Caki2 (cell line): ENCODE measurements at places on chromosomes 6 and 20. TPM values are rescaled to one million over a fixed set of nuclear protein-coding genes. Genes with fewer than 3 reads are reported as not detected.

GRCh38 chr6:133548423-133549159 is 307.4 kb downstream of the EYA4 start:
- DNase-seq = peak; percentile 37

- no peak for DNase-seq
These were observed at the start of gene NRN1 for GRCh38 chr6:6006428-6007365. Gene NRN1 (minus strand): TSS chr6:6006925. CDS start chr6:6006749, 176 bp downstream.

DNA sequence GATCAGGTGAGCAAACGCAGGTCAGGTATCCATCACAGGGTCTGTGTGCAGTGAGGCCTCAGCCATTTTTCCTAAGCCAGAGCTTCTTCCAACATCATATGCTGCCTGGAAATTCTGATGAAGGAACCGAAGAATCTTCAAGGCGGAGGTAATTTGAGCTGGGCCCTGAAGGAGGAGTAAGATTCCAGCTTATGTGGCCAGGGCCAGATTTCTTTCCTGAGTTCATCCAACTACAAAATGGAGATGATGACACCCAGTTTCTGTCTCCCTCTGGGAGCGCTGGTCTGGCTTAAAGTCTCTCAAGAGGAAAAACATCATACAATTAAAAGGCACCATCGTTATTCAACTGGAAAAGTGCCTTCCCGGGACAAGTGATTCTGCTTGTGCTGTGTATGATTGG is 6.9 kb upstream of the MANBAL start:
- peak; percentile 44 for DNase-seq

- no peak for DNase-seq
These were observed 36.0 kb upstream of the SNX9 start for GRCh38 chr6:157787080-157787479.

DNA sequence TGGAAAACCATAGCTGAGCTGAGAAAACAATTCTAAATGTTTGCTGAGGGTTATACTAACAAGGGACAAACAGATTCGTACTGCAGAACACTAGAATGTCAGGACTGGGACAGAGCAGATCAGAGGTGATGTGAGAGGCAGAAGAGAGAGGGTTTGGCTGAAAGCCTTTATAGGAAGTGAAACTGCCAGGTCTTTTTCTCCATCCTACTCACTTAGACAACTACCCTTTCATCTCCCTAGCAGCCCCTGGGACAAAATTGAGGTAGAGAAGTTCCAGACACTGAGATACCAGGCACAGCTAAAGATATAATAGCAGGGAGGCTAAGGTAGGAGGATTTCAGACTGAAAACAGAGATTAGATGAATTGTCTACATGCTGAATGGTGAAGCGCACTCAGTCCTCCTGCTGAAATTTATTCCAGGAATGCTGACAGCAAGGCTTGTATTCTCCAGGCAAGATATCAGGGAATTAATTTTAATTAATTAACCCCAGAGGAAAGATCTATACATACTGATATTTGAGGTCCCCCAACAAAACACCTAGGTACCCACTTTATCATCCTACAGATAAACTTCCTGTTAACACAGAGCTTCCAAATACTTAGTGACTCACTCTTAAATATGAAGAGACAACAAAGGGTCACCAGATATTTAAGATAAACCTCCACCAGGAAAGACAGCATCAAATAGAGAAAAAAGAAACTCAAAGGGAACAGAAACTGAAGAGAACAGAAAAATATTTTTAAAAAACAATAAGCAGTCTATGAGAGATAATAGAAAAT is 12.6 kb upstream of the EIF2S2 start:
- DNase-seq = no peak

DNA sequence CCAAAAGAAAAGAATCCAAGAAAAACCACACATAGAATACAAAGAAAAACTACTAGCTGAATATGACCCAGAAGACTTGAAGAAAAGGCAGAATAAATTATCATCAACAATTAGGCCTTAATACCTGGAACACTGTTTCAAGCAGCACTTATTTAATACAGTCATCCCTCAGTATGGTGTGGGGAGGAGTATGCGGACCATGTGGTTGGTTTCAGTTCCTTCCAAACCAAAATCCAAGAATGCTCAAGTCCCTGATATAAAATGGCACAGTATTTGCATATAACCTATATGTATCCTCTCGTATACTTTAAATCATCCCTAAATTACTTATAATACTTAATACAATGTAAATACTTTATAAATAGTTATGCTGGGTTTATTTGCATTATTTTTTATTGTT is 16.1 kb downstream of the CDK19 start:
- DNase-seq = no peak

- DNase-seq = no peak
These were observed 67.8 kb upstream of the CITED2 start for GRCh38 chr6:139442188-139442671.

GRCh38 chr6:135268740-135269139 is 87.6 kb downstream of the MYB start:
- DNase-seq = no peak

DNA sequence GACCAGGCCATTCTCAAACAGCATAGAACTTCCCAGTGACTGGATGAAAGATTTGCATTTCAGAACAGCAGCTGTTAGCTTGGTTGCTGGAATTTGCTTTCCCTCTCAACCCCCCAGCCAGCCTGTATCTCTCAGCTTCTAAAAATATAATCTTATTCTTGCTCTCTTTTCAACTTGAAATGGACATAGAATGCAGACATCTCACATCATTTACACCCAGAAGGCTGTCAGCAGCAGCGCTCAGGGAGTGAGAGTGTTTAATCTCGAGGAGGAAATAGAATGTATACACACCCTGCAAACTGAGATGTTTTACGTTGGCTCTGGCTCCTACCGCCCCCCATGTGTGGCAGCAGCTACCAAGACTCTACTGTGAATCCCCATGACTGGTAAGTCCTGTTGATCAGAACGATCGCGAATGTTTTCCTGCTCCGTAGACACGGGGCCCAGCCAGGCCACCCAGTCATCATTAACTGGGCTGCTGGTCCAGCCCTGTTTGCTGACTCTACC is 163.4 kb upstream of the SLC24A3 start:
- no peak for DNase-seq

GRCh38 chr20:2417213-2417541 is 36.5 kb downstream of the TGM6 start:
- no peak for DNase-seq

DNA sequence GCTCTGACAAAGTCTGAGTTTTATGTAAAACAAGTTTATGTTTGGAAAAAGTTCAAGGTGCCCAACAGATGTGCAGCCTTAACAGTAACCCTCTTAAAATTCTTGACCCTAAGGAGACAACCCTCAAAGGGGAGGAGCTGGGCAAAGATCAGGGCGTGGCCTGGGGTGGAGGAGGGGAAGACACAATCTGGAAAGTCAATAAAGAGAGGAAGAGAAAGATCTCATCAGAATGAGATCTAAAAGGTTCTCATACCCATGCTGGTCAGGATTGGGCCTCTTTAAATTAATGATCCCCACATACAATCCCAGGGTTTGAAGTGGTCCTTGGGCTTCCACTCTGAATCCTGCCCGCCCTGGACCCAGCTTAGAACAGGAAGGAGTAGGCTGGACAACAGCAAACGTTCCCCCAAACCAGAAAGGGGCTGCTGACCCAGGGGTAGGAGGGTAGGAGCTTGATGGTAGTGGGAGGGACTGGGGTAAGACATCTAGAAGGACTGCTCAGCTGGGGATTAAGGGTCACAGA is 33.0 kb downstream of the FOXP4 start:
- DNase-seq = no peak

- DNase-seq = no peak
These were observed 130.4 kb downstream of the MOXD1 start for GRCh38 chr6:132270726-132271402.

GRCh38 chr6:126361832-126362440 is 22.0 kb downstream of the CENPW start:
- DNase-seq = no peak

DNA sequence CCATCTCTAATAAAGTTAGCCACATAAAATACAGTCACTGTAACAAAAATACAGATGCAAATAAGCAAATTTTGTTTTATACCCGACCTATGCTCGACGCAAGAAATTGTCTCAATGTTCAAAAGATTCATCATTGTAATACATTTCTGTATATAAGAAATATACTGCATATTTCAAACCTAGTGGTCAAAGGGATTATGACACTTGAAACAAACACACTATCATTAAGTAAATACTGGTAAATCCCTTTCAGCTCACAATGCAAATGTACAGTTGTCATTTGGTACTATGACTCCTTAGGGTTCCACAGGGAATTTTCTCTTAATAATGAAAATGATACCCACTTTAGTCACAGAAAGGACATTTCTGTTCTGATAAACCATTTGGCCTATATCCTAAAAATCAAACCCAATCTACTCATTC is 2.2 kb downstream of the HIVEP2 start:
- peak; percentile 22 for DNase-seq

GRCh38 chr6:150654608-150655007 is 54.9 kb downstream of the PLEKHG1 start:
- DNase-seq = no peak

DNA sequence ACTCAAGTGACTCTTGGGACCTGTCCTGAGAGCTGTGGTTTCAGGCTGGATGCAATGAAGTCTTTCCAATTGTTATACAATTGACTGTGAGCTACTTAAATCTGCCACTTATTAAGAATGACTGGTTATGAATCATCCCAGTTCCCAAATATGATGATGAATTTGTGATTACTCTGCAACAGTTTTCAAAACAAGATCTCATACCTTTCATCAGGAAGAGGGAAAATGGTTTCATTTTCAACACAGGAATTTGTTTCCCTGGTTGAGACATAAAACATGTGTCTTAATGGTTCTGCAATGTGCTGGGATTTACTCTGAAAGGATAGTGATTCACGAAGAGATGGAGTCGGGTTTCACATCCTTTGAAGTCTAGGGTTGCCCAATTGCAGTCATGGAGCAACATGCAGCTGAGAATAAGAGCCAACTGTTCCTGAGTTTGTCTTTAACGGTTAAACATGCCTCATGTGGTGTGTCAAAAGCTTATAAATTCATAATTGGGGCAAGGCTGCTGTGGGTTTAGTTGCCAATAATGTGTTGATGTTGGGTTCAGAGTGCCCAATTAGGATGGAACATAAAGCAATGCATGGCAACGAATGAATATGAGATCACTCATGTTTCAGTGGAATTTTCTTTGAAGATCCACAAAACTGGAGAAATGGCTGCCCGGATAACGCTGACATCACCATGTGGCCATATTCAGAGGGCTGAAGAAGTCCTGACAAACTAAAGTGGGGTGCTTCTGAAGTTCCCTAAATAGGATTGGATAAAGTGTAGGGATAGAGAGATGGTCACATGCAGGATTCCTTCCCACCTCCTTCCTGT is 41.0 kb downstream of the CYP24A1 start:
- peak; percentile 92 for DNase-seq

DNA sequence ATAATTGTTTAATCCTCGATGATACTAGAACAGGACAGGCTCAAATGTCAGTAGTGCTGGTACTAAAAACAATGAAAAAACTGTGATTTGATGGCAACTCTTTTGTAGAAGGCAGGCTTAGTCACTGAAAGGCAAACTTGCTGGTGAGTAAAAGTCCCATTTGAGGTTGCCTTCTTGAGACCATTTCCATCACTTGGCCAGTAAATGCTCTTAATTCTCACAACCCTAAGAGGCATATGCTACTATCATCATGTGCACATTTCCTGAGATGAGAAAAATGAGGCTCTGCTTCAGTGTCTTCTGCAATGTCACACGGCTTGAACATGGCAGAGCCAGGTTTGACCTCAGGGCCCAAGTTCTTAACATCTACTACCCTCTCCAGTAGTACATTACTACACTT is 9.9 kb downstream of the AKIRIN2 start:
- DNase-seq = no peak

- DNase-seq = no peak
These were observed 103.7 kb downstream of the SLX4IP start for GRCh38 chr20:10538768-10539167.

DNA sequence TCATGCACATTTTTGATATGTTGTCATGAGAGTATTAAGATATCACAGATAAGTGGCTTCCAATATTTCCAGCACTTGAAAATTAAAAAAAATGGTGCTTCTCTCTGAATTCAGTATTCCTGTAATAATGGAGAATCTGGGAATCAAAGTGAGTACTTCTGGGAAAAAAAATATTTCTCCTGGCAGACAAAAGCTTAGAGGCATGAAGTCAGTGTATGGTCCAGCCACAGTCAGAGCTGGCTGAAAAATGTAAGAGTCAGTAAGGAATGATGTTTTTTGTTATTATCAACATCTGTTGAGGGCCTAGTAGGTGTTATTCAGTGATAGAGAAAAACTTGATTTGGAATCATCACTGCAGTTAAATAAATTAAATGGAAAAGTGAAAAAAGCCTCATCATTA is 3.2 kb upstream of the RFPL4B start:
- no peak for DNase-seq

DNA sequence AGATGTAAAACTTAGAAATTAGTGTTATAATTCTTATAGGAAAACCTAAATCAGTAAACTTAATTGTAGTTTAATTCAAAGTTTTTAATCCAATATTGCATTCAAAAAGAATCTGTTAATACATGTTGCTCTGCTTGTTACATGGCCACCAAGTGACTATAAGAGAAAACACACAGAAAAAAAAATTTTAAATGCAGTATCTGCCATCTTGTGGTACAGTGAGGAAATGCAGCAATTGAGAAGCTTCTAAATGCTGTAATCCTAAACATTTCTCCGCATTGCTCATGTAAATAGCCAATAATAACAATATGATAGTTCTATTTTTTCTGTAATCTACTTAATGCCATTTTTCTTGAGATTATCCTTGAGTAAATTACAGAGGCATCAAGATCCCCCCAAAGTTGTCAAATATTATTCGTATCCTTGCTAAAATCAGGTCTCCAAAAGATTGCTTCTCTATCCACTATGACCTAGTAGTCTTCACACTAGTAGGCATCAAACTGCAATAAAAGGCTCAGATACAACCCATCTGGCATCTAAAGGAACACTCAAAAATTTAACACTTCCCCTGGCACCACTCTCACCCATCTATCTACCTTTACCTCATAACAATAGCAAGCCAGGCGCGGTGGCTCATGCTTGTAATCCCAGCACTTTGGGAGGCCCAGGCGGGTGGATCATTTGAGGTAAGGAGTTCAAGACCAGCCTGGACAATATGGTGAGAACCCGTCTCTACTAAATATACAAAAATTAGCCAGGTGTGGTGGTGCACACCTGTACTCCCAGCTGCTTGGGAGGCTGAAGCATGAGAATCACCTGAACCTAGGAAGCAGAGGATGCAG is 34.6 kb downstream of the HDAC2 start:
- peak; percentile 55 for DNase-seq

DNA sequence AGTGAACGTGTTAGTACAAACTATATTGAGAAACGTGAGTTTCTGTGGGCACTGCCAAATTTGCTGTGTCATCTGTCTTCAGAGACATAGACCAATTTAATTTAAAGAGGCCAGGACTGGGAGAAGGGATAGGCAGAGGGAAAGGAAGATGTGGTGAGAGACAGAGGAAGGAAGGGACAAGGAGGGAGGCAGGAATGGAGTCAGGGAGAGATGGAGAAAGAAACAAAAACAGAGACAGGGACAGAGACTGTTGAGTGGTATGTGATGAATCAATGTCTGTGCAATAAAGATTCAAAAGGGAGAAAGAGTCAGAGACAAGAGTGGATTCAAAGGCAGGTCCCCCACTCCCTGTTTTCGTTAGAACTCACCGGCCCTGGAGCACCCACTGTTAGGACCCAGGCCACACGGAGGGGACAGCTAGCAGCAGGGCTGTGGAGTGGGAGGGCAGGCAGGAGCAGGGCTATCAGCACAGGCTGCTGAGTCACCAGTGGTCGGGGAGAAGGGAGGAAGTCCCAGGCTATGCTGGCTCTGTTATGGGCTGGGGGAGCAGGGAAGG is 51.6 kb upstream of the CHD6 start:
- peak; percentile 17 for DNase-seq

LTA gene
- not detected in 2 replicates for total RNA-seq

MROH8 gene
- total RNA-seq = 0.51 and 1.0 TPM in 2 replicates

COMMD7 gene
- total RNA-seq = 85.9 and 100.0 TPM in 2 replicates

SLC32A1 gene
- total RNA-seq = not detected in 2 replicates

PI16 gene
- total RNA-seq = not detected in 2 replicates
